Left renal pelvis (tissue), 4 donors: ENCODE measurements at places on chromosomes 1 and 21.

- DNase-seq = no peak
Observed at GRCh38 chr1:246954126-246954525, 22.4 kb upstream of the AHCTF1 start.

DNA sequence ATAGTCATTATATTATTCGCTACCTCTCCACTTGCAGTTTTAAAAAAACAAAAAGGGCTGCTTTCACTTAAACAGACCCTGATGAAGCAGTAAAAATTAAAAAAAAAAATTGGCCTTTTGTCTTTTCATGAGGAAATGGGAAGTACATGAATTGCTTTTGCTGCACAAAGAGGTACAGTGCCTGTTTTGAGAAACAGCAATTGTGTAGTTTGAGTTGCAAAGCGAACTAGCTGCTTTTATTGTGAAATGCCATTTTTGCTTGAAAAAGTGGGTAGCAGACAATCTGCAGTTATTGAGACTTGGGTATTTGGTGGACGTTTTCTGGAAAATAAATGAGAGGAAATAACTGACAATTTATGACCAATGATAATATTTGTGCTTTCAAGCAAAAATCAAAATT is 7.0 kb downstream of the DIP2A start:
- no peak for DNase-seq

DNA sequence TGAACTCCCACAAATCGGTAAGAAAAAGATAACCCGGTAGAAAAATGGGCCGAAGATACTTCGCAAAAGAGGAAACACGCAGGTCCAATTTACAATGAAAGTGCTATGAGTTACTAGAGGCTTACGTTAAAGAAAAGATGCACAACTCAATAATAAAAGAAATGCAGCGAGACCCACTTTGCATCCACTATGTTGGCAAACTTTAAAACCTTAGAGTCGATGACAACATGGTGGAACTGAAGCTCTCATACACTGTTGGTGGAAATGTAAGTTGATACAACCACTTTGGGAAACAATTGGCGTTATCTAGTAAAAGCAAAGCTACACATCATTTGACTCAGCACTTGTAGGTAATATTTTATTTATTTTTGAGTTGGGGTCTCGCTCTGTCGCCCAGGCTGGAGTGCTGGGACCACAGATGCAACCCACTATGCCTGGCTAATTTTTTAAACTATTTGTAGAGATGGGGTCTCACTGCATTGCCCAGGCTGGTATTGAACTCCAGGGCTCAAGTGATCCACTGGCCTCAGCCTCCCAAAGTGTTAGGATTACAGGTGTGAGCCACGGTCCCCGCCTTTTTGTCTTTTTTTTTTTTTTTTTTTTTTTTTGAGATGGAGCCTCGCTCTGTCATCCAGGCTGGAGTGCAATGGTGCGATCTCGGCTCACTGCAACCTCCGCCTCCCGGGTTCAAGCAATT is 696 bp upstream of the GPATCH3 start:
- DNase-seq = no peak

GRCh38 chr1:96308314-96308713 is 413.3 kb upstream of the PTBP2 start:
- DNase-seq = no peak

GRCh38 chr1:11429226-11429625 is 49.7 kb upstream of the DISP3 start:
- DNase-seq = no peak

GRCh38 chr1:49424782-49425181 is 599.0 kb downstream of the AGBL4 start:
- DNase-seq = no peak

DNA sequence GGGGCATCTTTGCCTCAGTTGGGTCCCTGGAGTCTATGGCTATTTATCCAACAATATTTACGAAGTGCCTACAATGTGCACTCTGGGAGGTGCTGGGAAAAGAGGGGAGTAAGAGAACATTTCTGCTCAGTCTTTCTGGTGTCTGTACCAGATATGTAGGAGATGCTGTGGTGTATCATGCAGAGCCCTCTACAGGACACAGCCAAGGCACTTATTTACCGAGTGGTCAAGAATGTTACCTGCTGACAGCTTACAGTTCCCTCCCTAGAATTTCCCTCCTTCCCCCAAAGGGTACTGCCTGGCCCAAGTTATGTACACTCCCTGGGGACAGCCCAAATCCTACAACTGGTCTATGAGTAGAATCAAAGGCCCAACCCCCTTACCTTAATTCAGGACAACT is 177.7 kb downstream of the C1orf94 start:
- no peak for DNase-seq

DNA sequence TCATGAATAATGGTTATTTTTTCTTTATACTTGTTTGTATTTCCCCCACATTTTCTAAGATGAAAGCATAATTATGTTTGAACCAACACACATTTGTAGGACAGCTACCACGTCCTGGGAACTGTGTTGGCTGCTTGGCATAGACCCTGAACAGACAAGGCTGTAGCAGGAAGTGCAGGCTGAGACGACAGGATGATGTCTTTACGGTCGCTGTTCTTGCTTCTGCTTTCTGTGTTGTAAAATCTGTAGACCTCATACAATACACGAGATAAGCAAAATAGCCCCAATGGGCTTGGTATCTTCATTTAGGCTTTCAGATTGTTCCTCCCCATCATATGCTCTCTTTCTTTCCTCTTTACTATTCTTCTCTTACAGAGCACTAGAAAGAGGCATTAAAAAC is 23.3 kb upstream of the OTUD3 start:
- no peak for DNase-seq

GRCh38 chr1:169874229-169874628 is 19.5 kb downstream of the SCYL3 start:
- DNase-seq = no peak

- no peak for DNase-seq
Observed at GRCh38 chr1:206465951-206466350, 4.3 kb upstream of the IKBKE start.

GRCh38 chr1:215786997-215787396 is 219.9 kb downstream of the KCTD3 start:
- DNase-seq = no peak

DNA sequence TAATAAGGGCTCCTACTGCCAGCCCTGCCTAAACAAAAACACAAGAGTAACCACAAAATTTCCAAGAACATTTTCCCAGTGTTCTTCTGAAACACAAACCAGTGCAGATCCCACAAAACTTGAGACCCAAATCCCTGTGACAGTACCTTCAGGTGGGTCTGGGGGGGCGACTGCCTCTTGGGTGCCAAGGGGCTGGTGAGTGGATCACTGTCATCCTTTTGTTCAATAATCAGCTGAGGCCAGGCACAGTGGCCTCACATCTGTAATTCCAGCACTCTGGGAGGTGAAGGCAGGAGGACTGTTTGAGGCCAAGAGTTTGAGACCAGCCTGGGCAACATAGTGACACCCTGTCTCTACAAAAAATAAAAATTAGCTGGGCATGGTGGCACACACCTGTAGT is 87.6 kb downstream of the GLIS1 start:
- DNase-seq = no peak

GRCh38 chr1:3436901-3437300 is 17.6 kb upstream of the ARHGEF16 start:
- no peak for DNase-seq

- peak; percentile 31 for DNase-seq
Observed at GRCh38 chr1:203996126-203996525, 76.8 kb upstream of the SOX13 start.

- DNase-seq = no peak
Observed at GRCh38 chr21:35159881-35160280, 110.8 kb upstream of the RUNX1 start.

DNA sequence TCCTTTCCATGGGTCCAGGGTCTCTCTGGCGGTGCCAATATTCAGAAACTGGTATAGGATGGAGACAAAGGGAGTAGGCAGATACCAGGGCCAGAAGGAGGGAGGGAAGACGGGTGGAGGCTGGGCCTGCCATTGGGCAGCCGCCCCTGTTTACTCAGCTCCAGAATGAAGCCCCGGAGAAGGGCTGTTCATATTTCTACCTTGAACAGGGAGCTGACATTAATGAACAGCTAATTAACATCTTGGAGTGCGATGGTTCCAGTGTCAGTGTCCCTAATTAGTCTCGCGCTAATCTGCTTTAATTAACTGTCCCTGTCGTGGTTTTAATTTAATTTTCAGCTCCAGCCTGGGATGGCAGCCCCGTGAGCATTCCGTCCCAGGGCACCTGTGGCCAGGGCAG is 113.8 kb downstream of the EPHB2 start:
- no peak for DNase-seq

- DNase-seq = no peak
Observed at GRCh38 chr1:116388122-116388521, 15.1 kb downstream of the ATP1A1 start.

DNA sequence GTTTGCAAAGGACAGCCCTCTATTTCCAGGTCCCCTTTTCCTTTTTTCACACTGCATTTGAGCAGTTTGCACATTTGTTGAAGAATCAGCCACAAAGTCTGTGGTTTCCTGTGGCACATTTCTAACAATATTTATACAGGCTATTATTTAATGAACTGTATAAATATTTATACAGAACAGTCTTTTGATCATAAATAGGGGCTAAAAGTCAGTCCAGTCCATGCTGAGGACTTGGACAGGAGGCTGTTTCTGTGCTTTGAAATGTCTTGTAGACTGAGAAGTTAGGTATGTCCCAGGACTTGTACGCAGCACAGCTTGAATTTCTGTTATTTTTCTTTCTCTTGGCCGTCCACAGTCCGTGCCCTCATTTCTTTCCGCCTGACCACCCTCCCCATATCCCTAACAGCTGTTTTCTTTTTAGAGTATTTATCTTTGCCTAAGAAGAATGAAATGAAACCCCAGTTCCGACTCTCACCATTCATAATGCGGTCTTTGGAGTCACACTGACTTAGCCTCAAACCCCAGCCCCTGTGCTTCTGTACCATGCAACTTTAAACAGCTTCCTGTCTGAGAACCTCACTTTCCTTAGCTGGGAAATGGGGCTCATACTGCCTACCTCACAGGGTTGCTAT is 19.7 kb downstream of the FGGY start:
- DNase-seq = no peak

GRCh38 chr1:22041505-22041904 is 11.0 kb upstream of the CDC42 start:
- DNase-seq = no peak

DNA sequence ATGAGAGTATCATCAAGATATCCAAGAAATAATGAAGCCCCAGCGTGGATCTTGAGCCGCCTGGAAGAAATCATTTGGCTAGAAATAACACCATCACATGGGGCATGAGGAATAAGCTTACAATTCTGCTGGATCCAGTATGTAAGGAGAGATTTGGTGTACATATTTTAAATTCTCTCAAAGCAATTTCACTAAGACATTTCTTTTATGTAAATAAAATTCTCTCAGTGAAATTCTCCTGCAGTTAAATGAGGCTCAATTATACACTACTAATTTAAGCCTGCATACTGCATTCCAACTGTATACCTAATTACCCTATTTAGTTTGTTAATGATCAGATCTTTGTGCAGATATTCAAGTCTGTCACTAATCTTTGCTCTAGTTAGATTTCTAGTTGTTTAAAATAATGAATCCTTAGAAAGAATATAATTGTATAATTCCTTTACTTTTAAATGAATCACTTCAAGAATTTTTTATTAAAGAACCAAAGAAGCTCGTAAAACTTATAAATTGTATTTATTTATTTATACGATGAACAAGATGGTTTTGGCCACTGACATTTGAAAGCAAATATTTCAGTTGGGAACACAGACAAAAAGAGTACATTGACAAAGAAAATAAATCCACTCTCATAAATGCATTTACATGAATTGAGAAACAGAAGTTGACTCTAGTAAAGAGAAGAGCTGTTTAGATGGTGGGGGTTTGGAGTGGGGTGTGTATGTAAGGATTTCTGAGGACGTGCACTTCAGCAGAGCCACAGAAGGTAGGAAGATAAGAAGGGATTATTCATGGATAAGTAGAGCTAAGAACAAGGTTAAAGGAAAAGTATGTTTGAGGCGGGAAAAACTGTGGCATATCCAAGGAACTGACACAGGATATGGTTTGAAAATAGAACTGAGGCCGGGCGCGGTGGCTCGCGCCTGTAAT is 466.8 kb downstream of the DSCAM start:
- no peak for DNase-seq

- no peak for DNase-seq
Observed at GRCh38 chr1:79638382-79638781, 631.9 kb upstream of the ADGRL4 start.

GRCh38 chr1:2174348-2175054 is 20.1 kb downstream of the FAAP20 start:
- DNase-seq = no peak

- DNase-seq = no peak
Observed at GRCh38 chr1:182861994-182862393, 22.8 kb downstream of the DHX9 start.

DNA sequence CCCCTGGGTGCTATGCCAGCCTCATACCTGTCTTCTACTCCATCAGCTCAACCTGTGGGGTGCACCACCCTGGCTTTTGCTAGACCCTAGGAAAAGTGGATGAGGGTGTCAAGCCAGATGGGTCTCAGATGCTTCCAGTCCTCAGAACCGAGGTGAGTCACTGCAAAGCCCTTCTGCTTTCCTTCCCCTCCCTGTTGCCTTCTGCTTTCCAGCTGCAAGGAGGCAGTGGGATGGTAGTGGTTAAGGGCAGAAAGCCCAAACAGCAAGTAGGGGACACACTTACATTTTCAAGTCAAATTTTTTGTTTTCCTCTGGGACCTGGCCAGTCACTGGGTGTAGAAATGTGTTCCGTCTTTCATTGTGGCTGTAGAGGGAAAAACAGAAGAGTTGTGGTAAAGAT is 60.7 kb upstream of the GOLT1A start:
- no peak for DNase-seq

DNA sequence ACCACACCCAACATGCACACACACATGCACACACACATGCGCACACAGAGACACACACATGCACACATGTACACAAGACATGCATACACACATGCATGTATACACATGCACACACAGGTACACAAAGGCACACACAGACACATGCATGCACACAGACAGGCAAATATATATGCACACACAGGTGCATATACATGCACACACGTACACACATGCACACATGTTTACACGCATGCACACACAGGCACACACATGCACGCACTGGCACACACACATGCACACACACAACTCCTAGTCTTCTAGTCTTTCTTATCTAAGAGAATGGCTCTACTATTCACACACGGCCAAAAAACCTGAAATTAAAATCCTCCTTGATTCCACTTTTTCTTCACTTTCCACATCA is 222.7 kb upstream of the PLD5 start:
- no peak for DNase-seq

DNA sequence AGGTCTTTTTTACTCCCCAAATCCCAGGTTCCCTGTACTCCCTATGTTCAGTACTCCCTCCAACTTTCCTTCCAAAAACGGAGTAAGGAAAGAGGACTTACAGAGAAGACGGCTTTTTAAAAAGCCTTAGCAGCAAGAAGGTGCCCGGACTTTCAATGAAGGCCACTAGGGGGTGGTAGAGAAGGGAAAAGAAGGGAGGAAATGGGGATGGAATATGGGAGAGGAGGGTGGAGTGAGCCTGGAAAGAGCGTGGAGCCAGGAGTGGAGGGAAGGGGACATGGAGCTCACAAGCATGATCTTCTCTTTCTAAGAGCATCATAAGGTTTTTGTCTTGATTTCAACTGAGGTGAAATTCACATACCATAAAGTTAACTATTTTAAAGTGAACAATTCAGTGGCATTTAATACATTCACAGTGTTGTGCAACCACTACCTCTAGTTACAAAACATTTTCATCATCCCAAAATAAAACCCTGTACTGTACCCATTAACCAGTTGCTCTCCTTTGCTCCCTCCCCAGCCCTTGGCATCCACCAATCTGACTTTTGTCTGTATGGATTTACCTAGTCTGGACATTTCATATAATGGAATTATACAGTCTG is 129.9 kb downstream of the ZNF281 start:
- no peak for DNase-seq

- DNase-seq = no peak
Observed at GRCh38 chr1:43572538-43572937, 41.9 kb downstream of the PTPRF start.
